Iris pigment epithelial cell (primary cell): ENCODE measurements at places on chromosomes 7 and 10.

DNA sequence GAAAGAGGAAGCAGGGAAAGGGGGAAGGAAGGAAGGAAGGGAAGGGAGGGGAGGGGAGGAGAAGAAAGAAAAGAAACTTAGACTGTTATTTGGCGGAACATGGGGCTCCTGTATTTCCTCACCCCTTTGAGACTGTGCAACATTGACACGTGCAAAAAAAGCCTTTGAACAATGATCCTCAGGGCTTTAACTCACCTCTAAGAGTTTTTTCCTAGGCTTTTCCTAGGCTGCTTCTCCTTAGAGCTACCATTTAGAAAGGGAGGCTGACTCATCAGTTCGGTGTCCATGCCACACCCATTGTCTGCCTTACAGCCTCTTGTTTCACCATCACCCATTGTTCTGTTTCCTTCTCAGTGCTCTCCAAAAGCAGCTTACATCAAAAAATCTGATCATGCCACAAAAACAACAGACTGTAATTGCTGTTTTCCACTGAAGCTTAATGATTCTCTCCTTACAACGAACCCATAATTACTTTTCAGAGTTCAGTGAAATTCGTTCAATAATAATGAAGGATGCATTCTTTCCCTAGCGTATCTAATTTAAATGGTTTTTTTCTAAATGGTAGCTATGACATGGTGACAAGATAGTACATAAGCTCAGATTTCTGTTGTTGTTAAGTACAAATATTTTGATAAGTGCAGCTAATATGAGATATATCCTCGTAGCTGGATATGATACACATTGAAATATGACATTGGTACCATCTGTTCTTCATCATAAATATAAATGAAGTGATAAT, 90.8 kb downstream of the PRLHR start:
- DNase-seq, result peak; percentile 63

DNA sequence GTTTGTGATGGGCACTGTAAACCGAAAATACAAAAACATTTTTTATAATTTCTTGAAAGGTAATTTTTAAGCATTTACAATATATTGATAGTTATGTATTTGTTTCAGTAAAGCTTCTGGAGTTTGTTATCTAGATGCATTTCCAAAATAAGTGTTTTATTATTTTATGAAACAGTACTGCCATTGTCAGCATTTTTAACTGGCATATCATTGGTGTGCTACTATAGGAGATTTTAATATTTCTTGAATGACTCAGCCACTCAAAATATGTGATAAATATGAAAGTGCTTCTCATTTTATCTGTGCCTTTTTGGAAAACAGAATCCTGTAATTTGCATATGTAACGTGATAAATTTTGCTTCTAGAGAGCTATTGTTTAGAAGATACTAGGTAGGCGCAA, 97.9 kb downstream of the ANKIB1 start:
- DNase-seq, result peak; percentile 37

- no peak for DNase-seq
Measured at GRCh38 chr10:26481914-26482550, 43.9 kb downstream of the APBB1IP start.

- peak; percentile 21 for DNase-seq
Measured at GRCh38 chr10:26746061-26746460, 48.6 kb downstream of the PDSS1 start.

DNA sequence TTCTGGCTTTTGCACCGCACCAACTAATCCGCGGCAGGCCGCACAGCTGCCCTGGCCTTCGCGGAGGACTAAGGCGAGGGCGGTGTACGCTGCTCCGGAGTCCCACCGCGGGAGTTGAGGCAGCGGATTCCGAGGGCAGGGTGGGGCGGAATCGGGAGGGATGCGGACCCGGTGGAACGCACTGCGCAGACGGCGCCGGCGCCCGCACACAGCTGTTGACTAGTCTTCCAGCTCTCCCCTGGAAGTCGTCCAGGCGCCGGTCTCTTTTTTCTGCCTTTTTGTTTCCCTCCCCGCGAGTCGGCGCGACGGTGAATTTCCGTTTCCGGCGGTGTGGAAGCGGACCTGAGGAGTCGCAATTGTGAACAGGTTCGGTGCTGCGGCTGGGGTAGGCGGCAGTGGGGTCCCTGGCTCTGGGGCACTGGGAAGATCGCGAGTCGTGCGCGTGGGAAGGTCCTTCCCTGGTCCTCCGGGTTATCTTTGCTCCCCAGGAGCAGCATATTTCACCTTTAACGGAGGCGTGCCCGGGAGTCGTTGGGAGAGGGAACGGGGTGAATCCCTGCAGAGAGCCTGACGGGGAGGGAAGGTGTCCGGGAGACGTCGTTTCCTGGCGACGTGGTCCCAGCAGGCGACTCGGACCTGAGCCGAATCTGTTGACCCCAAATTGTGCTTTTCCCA, at the start of gene ASAH2B:
Gene ASAH2B (plus strand): TSS at position 319 of the 675 bp plus-strand sequence. CDS start 5,195 bp downstream, outside the sequence.
- peak; percentile 79 for DNase-seq

GRCh38 chr7:43872406-43873110, 3.2 kb upstream of the MRPS24 start:
- DNase-seq, result peak; percentile 85

GRCh38 chr10:70563230-70563629, 39.3 kb downstream of the PRF1 start:
- no peak for DNase-seq

DNA sequence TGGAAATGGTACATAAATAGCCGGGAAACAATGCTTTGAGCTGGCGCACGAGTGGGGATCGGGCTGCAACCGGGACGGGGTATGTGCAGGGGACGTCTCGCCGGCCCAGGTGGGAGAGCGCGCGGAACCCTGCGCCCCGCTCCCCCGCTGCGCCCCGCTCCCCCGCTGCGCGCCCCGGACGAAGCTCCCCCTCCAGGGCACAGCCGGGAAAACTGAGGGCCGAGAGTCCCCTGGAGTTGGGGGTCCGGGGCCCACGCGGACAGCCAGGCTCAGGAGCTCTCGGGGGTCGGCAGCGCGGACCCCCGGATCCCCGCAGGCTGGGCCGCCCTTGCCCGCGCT, 514 bp downstream of the RADIL start:
- DNase-seq, result no peak

DNA sequence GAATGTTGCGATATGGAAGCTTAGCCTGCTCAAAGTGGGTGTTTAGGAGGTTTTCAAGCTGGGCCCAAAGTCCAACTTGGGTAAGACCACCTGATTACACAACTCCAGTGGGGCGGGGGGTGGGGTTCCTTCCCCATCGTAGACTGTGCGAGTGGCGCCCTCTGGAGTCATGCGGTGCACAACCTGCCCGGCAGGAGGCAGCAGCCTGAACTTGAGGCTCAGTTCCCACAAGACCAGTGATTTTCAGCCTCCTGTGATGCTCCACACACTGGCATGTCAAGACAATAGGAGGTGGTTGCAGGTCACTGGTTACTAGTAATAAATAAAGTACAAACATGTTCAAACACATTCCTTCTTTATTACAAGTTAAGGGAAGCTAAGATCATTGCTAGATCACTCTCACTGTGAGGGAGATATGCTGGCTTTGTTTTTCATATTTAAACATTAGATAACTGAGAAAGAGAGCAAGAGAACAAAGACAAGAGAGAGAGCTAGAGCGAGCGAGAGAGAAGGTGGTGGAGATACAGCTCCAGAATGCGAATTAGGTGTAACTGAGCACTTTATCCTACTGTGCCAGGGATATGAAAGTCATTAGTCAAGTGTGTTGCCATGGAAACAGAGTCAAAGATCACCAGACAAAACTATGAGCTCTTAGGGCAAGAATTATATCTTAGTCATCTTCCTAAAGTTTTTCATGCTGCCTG, 97.4 kb upstream of the BMPER start:
- DNase-seq, result peak; percentile 78

- DNase-seq, result no peak
Measured at GRCh38 chr7:148720472-148720871, 21.8 kb downstream of the CUL1 start.

- DNase-seq, result no peak
Measured at GRCh38 chr10:34446049-34446448, 369.0 kb downstream of the PARD3 start.

DNA sequence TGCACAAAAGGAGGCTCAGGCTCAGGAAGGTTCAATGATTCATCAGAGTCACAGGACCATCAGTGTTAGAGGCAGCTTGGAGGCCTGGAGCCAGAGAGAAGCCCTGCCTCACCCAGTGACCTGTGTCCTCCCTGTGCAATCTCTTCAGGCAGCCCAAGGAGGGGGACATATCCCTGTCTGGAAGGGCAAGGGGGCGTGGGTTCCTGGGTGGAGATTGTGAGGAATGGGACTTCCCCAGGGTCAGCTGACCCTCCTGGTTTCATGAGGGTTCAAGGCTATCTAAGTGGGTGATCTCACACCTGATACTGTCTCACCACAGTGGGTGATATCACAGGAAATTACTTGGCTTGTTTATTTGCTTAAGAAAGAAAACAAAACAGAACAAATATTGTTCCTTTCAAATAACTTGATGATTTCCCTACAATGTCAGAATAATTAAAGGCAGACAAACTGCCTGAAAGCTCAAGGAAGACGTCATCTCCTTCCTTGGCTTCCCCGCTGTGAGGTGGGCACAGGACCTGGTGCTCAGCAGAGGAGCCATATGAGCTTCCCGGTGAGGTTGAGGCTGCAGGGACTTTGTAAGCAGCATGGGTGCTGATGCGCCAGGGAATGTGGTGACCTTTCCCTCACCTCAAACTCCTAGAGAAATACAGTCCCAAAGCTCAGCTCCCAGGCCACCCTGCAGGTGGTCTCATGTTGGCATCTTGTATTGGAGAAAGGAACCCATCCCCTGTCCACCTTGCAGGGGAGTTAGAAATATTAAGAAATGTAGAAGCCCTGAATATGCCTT, 763.2 kb downstream of the GRID1 start:
- no peak for DNase-seq

DNA sequence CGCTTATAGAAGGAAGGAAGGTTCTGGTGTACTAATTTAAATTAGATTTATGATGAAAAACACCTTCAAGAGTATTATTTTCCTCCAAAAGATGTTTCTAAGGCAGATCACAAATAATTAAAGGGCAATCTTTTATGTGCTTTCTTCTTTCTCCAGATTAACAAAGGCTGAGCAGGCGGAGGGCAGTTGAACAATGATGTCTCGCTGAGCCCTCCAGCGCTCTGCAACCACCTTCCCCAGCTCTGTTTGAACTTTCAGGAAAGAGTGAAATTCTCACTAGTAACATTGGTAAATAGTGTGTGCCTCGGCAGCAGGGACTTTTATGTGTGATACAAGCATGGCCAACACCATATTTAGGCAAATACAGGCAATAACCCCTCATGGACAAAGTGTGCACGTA, 379.1 kb upstream of the MKI67 start:
- DNase-seq, result no peak

GRCh38 chr10:119235356-119235755, 28.0 kb downstream of the GRK5 start:
- DNase-seq, result peak; percentile 79

DNA sequence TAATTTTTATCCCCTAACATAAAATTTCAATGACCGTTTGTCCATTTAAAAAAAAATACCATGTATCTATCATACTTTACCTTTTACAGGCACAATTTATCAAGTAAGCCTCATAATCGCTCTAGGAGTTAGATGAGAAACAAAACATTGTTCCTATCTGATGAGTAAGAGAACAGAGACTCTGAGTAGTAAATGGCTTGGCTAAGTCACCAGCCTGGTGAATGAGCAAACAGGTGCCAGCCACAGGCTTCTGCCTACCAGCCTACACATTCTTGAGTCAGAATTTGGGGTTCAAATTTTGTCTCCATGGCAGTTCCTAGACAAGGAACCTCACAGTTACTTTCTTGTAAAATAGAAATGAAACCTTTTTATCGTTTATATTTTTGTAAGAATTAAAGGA, 235.4 kb downstream of the HGF start:
- DNase-seq, result no peak

- DNase-seq, result no peak
Measured at GRCh38 chr10:130816116-130816901, 495.2 kb downstream of the TCERG1L start.

- peak; percentile 51 for DNase-seq
Measured at GRCh38 chr7:52639981-52640380, 395.5 kb upstream of the POM121L12 start.

GRCh38 chr7:45114926-45115325, 3.4 kb upstream of the TBRG4 start:
- DNase-seq, result no peak

DNA sequence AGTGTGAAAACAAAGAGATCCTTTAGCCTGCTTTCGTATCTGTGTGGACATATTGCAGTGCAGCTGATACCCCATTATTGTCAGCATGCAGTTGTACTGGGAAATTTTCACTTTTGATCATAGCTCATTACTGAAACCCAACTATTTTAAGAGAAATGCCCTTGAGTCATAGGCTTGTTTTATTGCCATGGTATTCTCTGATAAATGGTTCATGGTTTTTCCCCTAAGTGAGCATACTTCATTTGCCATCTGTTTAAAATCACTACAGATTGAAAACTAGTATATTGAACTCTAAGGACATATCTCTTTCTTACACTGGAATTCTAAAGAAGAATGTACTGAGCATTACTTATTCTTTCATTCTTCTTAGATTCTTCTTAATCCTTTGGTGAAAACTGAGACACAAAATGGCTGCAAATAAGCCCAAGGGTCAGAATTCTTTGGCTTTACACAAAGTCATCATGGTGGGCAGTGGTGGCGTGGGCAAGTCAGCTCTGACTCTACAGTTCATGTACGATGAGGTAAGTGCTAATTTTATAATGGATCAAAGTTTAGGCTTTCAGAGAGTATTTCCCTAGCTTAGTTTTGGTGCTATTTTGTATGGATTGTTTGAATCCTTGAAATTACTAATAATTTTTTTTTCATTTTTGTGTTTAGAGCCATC, 63.0 kb downstream of the RALA start:
- no peak for DNase-seq

DNA sequence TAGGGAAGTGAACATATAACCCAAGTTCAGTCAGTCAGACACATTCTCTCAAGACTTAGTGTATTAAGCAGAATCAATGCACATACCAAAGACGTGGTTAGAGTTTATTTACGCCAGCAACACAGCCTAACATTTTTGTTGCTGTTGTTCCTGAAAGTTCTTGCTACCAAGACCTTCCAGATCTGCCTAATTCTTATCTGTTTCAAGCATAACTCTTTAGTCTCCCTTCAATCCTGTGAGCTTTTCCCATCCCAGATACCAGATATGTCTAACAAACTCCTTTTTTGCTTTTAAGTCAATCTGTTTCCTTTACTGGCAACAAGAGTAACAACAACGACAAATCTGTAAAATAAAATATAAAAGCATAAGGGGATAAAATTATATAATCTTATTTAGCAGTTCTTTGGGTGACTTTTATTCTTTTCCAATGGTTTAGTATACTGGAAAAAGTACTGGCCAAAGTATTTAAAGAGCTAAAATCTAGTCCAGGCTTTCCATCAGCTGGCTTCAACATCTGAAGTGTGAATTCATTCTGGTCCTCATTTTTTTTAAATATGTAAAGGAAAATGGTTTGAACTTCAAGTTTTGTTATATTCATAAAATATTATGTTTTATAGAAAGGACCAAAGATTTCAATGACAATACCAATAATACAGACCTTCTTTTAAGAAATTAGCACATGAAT, 193.8 kb downstream of the IMMP2L start:
- no peak for DNase-seq

- no peak for DNase-seq
Measured at GRCh38 chr10:107913317-107914294, 749.1 kb upstream of the SORCS1 start.

- DNase-seq, result no peak
Measured at GRCh38 chr7:148192491-148192890, 398.1 kb upstream of the C7orf33 start.

- DNase-seq, result no peak
Measured at GRCh38 chr10:17743437-17743836, 8.6 kb upstream of the TMEM236 start.

GRCh38 chr7:21608465-21608864, 65.6 kb downstream of the DNAH11 start:
- DNase-seq, result no peak
